Naive thymus-derived CD8-positive, alpha-beta T cell (primary cell): ENCODE measurements at places on chromosomes 12 and 14.

DNA sequence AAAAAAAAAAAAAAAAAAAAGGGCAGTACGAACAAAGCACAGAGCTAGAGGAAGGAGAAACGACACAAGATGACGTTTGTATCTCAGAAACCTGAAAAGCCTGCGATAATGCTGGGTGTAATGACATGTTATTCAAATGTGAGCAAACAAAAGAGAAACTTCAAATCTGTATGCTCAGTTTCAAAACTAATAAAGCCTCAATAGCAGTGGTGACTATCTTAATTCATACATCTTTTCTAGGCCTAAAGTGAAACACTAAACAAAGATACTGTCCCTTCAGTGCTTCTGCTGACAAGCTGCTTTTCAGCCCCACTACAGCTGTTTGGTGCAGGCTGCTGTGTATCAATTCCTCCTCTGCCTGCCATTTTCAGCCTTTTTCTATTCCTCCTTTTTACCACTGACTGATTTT, 15.8 kb downstream of the ITPR2 start:
- H3K36me3 ChIP-seq: peaks cover 3% of the 10 kb centered on the region
- H3K4me3 ChIP-seq: no peak overlapping the region
- no peaks in the 10 kb centered on the region for H3K27me3 ChIP-seq

DNA sequence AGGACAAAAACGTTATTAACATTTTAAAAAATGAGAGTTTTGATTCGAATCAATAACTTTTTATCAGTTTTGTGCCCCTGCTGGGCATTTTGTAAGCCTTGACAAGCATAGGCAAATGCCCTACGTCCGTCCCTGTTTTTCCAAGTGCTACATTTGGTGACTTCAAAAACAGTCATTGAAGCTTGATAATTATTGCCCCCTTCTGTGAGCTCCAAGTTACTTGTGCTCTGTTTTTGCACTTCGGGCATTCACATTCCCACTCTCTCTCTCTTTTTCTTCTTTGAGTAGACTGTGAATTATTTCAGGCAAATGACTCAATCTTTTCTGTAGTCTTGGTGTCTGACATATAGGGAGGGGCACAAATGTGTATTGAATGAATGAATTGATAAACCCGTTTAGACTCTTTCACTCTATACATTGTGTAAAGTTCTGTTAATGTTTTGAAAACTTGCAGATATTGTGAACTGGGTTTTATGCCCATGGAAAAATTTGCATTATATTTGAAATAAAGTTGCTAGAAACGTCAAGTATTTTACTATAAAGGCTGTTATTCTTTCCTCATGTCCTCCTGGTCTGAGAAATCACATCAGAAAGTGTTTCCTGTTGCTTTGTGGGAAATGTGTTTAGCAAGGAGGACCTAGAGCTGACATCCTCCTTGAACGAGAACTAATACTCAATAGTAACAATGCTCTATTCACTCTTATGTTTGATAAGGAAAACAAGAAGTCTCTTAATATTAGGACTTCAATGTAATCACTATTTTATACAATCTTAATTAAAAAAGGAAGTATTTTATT, 1.4 kb downstream of the APAF1 start:
- peak overlapping the region; percentile 82 for H3K27ac ChIP-seq
- no peaks in the 10 kb centered on the region for H3K36me3 ChIP-seq
- H3K4me3 ChIP-seq: peak overlapping the region; percentile 98
- DNase-seq: no peak
- H3K4me1 ChIP-seq: peaks cover 19% of the 10 kb centered on the region
- no peaks in the 10 kb centered on the region for H3K27me3 ChIP-seq

DNA sequence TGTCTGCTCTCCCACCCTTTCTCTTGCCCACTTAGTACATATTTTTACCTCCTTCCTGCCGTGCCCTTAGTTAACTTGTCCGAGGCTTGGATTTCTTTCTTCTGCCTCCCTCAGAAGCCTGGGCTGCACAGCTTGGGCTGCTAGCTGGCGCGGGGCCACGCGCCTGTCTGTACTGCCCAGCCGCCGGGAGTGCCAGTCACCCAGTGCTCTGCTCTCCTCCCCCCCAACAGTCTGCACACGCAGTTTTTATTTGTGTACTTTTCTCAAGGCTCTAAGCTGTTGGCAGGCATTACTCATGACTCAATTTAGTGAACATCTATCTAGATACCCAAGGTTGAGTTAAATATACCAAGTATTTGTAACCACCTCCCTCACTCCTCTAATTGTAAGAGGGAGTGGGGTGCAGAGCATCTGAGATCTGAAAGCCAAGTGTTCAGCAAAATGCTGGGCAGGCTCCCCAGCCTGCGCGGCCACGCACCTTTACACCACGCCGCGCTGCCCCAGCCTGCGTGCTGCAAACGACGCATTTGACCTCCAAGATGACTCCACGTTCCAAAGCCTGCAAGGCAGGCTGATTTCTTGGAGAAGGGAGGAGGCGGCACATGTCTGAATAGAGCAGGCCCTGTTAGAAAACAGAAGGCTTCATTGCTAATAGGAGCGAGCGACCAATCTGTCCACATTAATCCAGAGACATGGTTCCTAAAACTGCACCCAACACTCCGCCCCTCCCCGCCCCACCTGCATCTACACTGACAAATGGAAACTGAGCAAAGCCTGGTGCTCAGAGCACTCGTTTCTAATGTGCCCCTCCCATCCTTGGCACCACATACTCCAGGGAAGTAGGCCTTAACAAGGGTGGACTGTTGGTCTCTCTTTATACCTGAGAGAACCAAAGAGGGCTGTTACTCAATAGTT, 18.2 kb upstream of the CACNA2D4 start:
- no peak for DNase-seq
- no peaks in the 10 kb centered on the region for H3K36me3 ChIP-seq
- peaks cover 11% of the 10 kb centered on the region for H3K4me1 ChIP-seq
- H3K4me3 ChIP-seq: no peak overlapping the region
- H3K27me3 ChIP-seq: no peaks in the 10 kb centered on the region

DNA sequence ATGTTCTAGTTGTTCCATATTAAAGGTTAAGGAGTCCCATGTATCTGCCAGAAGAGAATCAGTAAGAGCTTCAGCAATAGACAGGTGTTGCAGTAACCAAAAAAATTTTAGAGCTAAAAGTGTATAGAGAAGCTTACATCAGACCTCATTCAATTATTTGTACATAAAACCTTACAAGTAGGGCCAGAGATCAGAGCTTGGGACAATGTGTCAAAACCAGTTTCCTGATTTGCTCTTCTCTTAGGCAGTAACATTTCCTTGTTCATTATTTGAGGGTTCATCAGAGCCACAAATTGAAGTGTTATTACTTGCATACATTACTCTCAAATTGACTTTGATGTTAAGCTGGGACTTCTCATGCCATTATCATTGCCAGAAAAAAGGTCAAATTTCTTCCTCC, 55.5 kb upstream of the ATXN7L3B start:
- no peak overlapping the region for H3K27ac ChIP-seq
- peaks cover 9% of the 10 kb centered on the region for H3K27me3 ChIP-seq
- no peak overlapping the region for H3K4me3 ChIP-seq

GRCh38 chr12:108804271-108804953, 53.0 kb downstream of the SSH1 start:
- H3K4me3 ChIP-seq: no peak overlapping the region
- H3K36me3 ChIP-seq: no peaks in the 10 kb centered on the region
- no peak for DNase-seq
- H3K27ac ChIP-seq: no peak overlapping the region
- H3K27me3 ChIP-seq: no peaks in the 10 kb centered on the region

DNA sequence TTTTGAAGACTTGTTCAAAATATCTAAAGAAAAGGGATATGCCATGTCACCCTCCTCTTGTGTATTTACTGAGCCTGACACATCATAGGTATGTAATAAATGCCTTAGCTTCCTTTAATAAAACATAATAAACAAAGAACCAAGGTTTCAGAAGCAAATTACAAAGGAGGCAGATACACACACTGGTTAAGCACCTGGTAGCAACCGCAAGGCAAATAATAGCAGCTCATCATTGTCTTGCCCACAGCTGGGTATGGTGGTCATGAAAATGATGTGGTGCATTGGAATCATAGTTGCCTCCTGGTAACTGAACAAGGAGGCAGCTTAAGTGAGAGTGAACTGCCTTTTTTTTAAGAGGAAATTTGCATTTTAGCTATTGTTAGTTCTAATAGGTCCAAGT, 39.0 kb downstream of the PAX9 start:
- no peak overlapping the region for H3K4me3 ChIP-seq
- peaks cover 5% of the 10 kb centered on the region for H3K27me3 ChIP-seq
- no peaks in the 10 kb centered on the region for H3K4me1 ChIP-seq
- DNase-seq: no peak
- no peaks in the 10 kb centered on the region for H3K36me3 ChIP-seq

GRCh38 chr12:94074980-94075629, 73.3 kb upstream of the PLXNC1 start:
- peaks cover 17% of the 10 kb centered on the region for H3K4me1 ChIP-seq
- no peak overlapping the region for H3K4me3 ChIP-seq
- no peak overlapping the region for H3K27ac ChIP-seq
- H3K36me3 ChIP-seq: no peaks in the 10 kb centered on the region
- peaks cover 6% of the 10 kb centered on the region for H3K27me3 ChIP-seq

GRCh38 chr14:102985665-102986064, 63.2 kb downstream of the AMN start:
- DNase-seq: no peak
- H3K36me3 ChIP-seq: peaks cover 11% of the 10 kb centered on the region
- no peak overlapping the region for H3K4me3 ChIP-seq
- H3K27me3 ChIP-seq: peaks cover 9% of the 10 kb centered on the region
- H3K27ac ChIP-seq: no peak overlapping the region
- H3K4me1 ChIP-seq: no peaks in the 10 kb centered on the region

DNA sequence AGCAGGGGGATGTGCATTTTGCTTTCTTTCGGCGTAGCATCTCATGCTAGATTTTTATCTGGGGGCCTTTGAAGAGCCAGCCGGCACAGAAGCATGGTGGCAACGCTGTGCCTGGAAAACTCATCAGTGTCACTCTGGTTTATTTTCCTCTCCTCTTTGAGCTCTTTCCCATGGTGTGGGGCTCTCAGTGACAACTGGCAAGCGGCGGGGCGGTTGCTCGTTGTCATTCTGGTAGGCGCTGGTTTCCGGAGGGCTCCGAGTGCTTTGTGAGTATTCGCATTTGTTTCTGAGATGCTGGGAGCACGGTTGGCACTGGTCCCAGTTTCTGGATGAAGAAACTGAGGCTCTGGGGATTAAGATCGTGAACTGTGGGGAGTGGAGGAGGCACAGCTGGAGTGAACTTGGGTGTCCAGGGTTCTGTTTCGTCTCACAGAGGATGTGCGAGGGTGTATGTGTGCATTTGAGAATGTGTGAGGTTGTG, 23.3 kb downstream of the TPCN1 start:
- no peaks in the 10 kb centered on the region for H3K27me3 ChIP-seq
- no peak overlapping the region for H3K27ac ChIP-seq
- H3K4me1 ChIP-seq: peaks cover 16% of the 10 kb centered on the region
- H3K4me3 ChIP-seq: no peak overlapping the region

- H3K27ac ChIP-seq: peak overlapping the region; percentile 97
- H3K4me1 ChIP-seq: peaks cover 38% of the 10 kb centered on the region
- H3K4me3 ChIP-seq: peak overlapping the region; percentile 92
Observed at GRCh38 chr12:76560086-76560491, 518 bp upstream of the OSBPL8 start.

GRCh38 chr12:121217063-121217462, 7.1 kb downstream of the P2RX4 start:
- no peak overlapping the region for H3K4me3 ChIP-seq
- DNase-seq: no peak
- no peak overlapping the region for H3K27ac ChIP-seq
- H3K27me3 ChIP-seq: no peaks in the 10 kb centered on the region
- peaks cover 13% of the 10 kb centered on the region for H3K4me1 ChIP-seq
- H3K36me3 ChIP-seq: no peaks in the 10 kb centered on the region

DNA sequence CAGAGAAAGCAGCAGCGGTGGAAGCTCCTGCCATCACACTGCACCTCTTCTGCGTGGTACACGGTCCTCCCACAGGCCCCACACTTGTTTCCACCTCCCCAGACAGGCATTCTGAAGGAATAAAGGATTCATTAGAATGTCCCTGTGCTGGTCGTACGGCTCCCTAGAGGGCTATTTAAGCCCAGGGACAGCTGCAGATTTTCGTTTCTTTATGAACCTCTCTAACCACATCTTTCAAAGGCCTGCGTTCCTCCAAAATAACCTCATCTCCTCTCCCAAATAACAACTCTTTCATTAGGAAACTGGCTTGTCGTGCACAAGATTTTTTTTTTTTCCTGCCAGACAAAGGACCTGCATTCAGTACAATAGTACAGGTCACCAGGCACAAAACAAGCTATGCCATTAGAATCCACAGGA, 12.7 kb downstream of the CSRP2 start:
- H3K4me1 ChIP-seq: no peaks in the 10 kb centered on the region
- no peak for DNase-seq
- peaks cover 8% of the 10 kb centered on the region for H3K27me3 ChIP-seq

DNA sequence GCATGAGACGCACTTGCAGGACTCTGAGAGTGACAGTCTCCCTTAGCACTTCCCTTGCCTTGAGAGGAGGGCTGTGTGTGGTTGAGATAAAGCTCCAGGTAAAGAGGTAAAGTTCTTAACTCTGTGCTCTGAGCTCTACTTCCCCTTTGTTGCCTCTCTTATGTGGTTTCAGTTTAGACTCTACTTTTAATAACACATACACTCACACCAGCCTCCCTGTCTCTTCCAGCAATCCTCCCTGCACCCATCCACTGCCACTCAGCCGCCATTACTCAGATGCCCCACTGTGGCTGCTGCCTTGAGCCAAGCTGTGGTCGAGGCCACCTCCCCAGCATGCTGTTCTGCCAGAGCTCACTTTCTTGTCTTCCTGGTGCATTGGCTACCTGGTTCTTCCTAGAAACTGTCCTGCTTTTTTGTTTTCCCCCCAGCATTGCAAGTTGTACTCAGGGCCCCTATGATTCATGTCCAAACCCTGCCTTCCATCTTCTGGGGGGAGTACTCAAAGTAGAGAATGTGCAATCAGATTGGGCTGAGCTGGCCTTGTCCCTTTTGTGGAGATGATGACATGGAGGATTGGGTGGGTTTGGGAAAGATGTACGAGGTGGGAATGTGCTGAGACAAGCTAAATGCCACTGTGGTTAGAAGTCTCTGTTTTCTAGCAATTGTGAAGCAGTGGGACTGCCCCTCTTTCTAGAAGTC, 115.5 kb upstream of the PARP11 start:
- H3K27me3 ChIP-seq: no peaks in the 10 kb centered on the region
- peaks cover 39% of the 10 kb centered on the region for H3K4me1 ChIP-seq
- no peak for DNase-seq
- H3K36me3 ChIP-seq: no peaks in the 10 kb centered on the region

DNA sequence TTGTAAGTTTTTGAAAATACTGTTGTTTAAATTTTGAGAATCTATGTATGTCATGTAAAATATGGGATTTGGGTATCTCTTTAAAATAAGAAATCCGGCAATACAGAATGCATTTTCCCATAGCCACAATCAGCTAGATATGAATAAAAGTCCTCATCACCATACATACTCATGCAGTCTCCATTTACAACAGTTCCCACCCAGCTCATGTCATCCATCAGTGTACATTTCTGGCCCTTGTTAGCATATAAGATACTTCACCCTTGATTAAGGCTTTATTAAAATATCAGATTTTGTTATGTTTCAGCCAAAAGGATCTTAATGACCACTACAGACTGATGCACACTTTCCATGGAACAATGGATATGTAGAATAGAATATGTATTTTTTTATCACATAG, 218.0 kb downstream of the DPY19L2 start:
- H3K4me3 ChIP-seq: no peak overlapping the region
- no peak overlapping the region for H3K27ac ChIP-seq
- no peaks in the 10 kb centered on the region for H3K27me3 ChIP-seq

GRCh38 chr14:103803661-103804060, 43.7 kb downstream of the PPP1R13B start:
- H3K27ac ChIP-seq: no peak overlapping the region
- no peak for DNase-seq
- peaks cover 19% of the 10 kb centered on the region for H3K4me1 ChIP-seq
- no peaks in the 10 kb centered on the region for H3K27me3 ChIP-seq
- H3K4me3 ChIP-seq: no peak overlapping the region

GRCh38 chr14:77965919-77966435, 166.1 kb downstream of the ADCK1 start:
- H3K4me1 ChIP-seq: peaks cover 3% of the 10 kb centered on the region
- H3K27ac ChIP-seq: no peak overlapping the region
- peaks cover 51% of the 10 kb centered on the region for H3K27me3 ChIP-seq
- DNase-seq: no peak
- H3K4me3 ChIP-seq: peak overlapping the region; percentile 11
